ENCODE measurements at places on chromosomes 7 and 10.

DNA sequence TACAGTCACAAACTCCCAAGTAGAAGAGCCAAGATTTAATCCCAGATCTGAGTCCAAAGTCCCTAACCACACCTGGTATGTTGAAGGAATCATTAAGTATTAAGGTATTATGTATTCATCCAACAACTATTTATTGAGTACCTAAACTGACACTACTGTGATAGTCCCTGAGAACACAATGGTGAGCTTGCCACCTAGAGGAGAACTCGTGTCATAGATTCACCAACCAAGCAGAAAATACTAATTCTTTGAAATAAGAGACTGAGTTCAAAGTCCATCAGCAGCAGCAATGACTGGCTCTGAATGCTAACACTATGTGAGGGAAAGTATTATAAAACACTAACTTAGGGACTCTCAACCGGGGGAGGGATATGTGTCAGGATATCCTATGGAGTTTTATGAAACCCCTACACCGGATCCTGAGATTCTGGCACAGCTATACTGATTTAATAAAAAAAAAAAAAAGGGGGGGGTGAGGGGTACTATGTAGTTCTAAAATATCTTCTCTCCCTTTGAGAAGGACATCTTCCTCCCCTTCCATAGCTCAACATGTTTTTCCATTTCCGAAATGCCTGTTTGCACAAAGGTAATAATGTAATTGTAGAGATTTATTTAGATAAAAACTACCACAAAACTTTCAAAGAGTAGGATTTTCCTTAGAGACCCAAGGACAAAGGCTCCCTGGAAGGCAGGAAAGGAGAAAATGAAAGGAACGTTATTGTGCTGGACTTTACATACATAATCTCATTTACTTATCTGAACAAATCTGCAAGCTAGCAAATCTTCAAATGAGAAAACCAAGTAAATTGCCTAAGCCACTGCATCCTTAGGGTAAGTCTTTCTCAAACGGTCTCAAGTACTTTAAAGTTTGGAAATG lies 1.6 kb downstream of the NCOA4 start:
- no peak for DNase-seq

GRCh38 chr7:25427721-25428120 lies 199.4 kb upstream of the NPVF start:
- no peak for DNase-seq

GRCh38 chr7:121301446-121302213 lies 27.2 kb upstream of the WNT16 start:
- DNase-seq, result no peak

DNA sequence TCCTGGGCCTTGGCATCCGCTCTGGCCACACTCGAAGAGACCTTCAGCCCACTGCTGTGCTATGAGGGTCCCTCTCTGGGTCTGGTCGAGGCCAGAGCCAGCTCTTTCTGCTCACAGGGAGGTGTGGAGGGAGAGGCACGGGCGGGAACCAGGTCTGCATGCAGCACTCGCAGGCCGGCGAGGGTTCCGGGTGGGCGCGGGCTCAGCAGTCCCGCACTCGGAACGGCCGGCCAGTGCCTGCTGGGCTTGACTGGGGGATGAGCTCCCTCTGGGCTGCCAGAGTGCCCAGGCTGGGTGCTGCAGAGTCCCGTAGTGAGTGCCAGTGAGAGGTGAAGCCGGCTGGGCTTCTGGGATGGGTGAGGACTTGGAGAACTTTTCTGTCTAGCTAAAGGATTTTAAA lies 882.7 kb downstream of the XPNPEP1 start:
- no peak for DNase-seq

DNA sequence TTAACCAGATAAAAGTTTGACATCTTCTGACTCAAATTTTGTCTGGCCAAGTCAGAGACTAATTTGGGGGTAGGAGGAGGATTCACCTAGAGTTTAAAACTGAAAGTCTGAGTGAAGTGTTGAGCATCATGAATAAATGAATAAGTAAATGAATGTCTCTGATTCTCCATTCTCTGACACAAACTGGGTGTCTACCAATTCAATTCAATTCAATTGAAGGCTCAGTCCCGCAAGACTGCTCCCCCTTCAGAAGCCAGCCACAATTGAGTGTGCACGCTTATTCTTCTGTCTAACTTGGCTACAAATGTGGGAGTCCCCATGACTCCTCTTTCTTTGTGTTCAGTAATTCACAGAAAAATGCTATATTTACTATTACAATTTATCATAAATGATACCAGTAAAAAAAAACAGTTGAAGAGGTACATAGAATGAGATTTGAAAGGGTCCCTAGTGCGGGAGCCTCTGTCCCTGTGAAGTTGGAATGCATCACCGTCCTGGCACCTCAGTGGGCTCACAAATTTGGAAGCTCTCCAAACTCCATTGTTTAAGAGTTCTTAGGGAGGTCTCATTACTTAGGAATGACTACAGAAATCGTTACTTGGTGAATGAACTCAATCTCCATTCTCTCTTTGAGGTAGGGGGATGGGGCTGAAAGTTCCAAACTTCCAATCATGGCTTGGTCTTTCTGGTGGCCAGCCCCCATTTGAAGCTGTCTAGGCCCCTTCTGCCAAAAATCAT lies 243.7 kb upstream of the PHYHIPL start:
- DNase-seq, result no peak

DNA sequence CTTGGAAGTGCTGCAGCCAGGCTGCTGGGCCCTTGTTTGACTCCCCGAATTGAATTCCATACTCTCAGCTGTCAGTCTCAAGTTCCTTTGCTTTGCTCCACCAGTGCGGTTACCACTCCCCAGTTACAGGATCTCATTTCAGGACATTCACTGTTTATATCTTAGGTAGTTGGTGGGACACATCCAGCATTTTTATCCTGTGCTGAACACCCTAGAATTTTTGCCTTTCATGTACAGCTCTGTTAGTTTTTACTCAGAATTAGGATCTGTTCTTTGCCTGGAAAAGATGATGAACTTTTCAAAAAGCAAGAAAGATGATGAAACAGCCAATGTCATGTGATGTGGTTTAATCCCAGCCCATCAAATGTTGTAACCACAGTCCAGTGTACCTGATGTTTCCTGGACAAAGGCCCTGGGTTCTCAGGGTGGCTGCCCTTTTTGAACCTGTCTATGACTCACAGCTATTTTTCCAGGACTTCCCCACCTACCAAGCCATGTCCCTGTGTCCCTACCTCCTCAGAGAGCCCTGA lies 149.7 kb downstream of the NOC3L start:
- DNase-seq, result no peak

GRCh38 chr7:26684447-26684846 lies 179.9 kb downstream of the SKAP2 start:
- no peak for DNase-seq

GRCh38 chr10:123562387-123562786 lies 103.8 kb upstream of the GPR26 start:
- DNase-seq, result no peak

- DNase-seq, result no peak
These were observed 6.0 kb upstream of the MNX1 start for GRCh38 chr7:157016352-157017041.
